ENCODE measurements at places on chromosomes 7 and 10.

GRCh38 chr7:37921876-37922275 is 1.4 kb downstream of the EPDR1 start:
- DNase-seq: no peak

DNA sequence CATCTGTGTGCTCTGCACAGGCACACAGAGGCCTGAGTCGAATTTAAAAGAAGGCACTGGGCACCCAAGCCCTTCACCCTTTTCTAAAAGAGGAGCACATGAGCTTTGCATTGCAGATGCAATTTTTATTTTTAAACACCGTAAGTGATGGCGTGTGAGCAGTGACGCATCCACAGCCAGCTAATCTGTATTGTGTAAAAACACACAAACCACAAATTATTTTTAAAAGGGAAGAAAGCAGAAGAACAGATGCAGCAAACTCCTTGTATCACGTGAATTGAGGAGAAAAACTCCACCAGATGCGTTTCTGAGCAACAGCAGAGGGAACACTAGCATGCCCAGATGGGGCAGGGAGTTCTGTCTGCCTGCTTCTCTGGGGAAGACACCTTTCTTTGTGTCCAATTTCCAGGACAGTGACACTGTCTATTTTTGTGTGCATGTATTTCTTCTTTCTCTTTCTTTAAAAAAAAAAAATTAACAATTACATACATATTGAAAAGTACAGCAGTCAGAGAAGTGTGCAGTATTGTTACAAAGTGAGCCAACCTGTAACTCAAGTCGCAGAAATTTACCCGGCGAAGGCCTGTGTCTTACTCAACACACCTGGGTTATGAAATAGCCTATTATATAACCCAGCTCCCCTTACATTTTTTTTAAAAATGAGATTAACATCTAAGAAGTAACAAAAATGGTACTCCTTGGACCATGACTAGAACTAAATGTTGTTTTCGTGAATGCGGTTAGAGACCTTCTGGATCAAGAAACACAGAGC is 39.2 kb downstream of the EEPD1 start:
- no peak for DNase-seq

DNA sequence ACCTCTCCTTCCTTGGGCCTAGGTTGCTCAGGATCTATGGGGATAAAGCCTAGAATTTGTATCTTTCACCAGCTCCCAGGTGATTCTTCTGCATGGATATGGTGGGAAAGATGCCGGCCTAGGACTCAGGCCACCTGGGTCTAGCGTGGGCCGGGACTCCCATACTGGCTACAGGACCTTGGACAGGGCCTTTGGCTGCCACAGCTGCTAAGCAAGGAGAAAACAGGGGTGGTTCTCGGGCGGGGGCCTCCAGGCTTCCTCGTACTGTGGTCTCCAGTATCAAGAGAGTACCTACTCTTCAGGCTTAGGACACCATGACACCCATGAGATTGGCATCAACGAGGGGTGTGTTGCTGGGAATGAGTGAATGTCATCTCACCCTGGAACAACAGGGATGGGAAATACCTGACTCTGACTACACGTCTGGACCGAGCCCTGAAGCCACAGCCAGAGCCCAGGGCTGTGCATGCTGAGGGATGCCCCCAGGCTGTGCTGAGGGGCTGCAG is 120.3 kb upstream of the ADAM12 start:
- DNase-seq: no peak

- DNase-seq: no peak
Measured at GRCh38 chr7:98826387-98826786, 43.4 kb downstream of the TMEM130 start.

DNA sequence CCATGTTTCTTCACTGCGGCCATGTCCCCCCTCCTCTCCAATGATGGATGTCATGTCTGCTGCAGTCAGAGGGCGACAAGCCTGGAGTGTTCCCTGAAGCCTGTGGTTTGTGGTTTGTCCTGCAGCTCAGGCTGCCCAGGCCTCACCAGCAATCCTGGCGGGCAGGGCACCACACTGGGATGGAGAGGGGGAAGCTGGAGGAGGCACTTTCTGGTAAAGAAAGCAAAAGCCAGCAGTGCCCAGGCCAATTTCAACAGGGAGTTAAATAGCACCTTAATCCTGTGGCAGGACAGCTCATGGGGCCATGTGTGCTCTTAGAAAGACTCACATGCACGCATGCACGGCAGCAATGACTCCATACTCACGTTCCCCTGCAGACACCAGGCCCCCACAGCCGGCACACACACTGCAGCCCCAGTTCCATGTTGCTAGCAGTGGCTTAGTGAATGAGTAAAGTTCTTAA is 158.3 kb downstream of the EGFR start:
- DNase-seq: no peak

DNA sequence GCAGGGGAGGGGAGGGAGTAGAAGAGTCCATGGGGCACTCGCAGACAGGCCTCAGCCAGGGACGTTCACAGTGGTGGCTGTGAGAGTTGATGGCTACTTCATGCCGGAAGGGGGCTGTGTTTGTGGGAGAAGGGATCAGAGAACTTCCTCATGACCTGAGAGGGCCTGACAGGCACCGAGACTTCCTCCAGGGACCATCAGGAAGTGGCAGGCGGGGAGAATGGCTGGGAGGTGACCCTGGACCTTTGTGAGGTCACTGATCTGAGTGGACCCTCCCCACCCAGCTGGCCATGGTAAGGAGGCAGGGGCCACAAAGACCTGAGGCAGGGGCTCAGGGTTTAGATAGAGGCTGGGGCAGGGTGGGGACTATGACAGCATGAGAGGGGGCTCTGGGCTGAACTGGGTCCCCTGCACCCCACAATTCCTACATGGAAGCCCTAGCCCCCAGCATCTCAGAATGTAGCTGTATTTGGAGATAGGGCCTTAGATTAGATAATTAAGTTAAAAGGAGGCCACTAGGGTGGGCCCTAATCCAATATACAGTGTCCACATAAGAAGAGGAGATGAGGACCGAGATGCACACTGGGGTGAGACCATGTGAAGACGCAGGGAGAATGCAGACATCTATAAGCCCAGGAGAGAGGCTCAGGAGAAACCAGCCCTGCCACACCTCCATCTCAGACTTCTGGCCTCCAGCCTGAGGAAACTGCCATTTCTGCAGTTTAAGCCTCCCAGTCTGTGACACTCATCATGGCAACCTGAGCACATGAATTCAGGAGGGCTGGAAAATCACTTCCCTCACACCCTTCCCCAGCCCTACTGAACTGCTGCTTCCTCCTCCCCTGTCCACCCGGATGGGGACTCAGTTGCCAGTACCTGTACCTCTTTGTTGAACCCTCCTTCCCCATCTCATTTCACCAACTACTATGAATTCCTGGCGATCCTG is 273.9 kb upstream of the ZNF32 start:
- DNase-seq: no peak

- no peak for DNase-seq
Measured at GRCh38 chr10:104076743-104077160, 8.9 kb downstream of the COL17A1 start.

DNA sequence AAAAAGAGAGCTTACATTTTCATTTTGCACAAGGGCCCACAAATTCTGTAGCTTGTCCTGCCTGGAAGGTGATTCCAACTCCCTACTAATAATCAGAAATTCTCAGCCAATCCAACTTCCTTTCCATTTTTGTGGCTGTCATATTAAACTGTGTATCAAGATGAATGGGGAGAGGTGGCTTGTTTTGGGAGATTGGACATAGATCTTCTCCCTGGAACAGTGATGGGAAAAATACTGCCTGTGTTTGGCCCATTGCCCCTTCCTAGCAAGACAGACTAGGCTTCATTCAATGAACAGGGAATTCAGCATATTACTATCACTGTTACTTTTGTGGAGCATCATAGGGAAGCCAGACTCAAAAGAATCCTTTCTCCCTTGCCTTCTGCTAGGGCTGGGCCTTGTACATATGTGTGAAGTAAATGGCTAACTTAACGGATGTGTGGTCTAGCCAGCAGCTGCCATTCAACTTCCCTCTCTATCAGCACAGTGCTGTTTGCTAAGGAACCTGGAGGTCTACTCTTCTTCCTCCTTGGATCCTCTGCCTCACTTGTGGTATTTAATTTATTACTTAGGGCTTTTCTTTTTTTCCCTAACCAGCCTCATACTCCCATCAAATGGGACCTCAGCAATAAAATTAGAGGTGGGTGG is 326.0 kb downstream of the BICC1 start:
- no peak for DNase-seq

- no peak for DNase-seq
Measured at GRCh38 chr7:88449410-88449809, 142.7 kb upstream of the STEAP4 start.

- DNase-seq: no peak
Measured at GRCh38 chr10:62348029-62348428, 26.1 kb upstream of the ZNF365 start.

DNA sequence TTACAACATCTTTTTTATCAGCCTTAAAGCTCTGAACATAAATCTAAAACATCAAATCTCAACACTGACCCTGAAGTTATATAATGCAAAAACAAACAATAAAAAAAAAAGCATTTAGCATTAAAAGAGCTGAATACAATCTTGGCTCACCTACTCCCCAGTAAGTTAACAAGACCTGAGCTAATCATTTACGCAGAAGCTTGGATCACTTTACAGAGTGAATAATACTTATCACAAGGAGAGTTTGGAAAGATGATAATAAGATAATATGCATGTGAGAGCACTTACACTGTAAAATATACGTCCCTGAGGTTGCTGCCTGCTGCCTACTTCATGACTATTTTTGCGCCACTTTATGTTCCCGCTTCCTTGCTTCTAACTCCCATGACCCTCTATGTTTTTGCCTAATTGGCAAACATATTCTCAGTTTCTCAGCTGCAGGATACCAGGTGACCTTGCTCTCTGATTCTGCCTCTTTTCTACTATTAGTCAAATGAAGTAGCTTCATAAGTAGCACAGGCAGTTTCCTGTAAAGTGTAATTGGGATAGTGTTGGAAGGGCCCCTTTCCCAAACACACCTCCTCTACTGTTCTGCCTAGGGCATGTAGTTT is 333.6 kb downstream of the LRRTM3 start:
- no peak for DNase-seq

DNA sequence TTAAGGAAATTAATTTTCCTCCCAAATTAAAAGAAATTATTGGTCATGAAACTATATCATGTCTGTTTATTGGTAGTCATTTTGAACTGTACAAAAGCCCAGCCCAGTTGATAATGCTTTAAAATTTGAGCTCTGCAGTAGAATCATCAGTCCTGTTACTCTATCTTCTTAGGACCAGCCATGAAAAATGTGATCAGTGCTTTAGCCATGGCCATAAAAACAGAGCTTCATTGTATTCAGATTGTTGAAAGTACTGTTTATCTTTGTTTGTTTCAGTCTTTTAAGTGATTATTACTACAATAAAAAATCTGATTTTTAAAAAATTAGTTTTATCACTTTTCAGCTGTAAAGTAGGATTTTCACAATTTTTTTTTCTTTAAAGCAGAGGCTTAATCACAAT is 13.7 kb upstream of the TFAM start:
- DNase-seq: no peak

DNA sequence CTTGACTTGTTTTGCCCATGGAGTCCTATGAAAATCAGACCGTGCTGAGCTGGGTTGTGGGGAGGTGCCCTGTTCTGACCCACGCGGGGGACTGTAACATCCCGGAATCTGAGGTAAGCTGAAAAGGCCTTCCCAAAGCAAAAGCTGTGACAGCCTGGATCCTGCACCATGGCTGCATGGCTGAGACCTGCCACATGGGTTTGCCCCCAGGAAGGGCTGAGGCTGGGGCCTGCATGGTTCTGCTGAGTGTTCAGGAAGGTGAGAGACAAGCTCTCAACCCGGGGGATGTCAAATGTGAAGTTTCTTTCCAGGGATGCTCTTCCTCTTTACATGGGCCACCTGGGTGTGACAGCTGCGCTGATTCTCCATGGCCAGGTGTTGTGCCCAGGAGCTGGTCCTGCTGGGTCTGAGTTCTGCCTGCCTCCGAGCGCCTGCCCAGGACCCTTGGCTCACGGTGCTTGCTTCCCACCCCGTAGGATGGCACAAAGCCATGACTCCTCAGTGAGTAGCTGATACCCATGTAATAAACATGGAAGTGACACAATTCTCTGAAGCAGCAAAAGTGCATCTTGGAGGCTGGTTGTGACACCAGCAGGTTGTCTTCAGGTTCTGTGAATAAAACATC is 58.3 kb downstream of the VIPR2 start:
- no peak for DNase-seq

- no peak for DNase-seq
Measured at GRCh38 chr10:130218936-130219335, 82.7 kb downstream of the GLRX3 start.

- DNase-seq: no peak
Measured at GRCh38 chr7:54846273-54846672, 87.3 kb upstream of the SEC61G start.

DNA sequence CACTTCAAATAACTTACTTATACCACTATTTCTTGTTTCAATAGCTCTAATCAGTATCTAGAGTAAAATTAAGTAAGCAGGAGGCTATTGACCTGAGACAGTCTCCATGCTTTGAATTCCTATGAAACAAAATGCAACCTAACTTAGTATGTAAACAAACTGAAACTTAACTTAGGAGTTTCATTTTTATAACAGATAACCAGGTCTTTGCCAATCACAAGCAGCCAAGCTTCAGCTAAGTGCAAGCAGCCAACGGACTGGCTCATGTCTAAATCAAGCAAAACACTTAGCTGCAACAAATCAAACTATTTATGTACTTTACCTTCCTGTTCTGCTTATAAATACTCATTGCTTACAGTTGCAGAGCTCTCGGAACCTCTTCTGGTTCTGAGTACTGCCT is 4.4 kb upstream of the GSTK1 start:
- DNase-seq: no peak

GRCh38 chr10:132579027-132579859 is 41.7 kb downstream of the INPP5A start:
- DNase-seq: no peak

GRCh38 chr7:5598769-5599371 is 175.2 kb upstream of the TNRC18 start:
- DNase-seq: no peak

- no peak for DNase-seq
Measured at GRCh38 chr7:112288301-112288700, 81.8 kb downstream of the ZNF277 start.

DNA sequence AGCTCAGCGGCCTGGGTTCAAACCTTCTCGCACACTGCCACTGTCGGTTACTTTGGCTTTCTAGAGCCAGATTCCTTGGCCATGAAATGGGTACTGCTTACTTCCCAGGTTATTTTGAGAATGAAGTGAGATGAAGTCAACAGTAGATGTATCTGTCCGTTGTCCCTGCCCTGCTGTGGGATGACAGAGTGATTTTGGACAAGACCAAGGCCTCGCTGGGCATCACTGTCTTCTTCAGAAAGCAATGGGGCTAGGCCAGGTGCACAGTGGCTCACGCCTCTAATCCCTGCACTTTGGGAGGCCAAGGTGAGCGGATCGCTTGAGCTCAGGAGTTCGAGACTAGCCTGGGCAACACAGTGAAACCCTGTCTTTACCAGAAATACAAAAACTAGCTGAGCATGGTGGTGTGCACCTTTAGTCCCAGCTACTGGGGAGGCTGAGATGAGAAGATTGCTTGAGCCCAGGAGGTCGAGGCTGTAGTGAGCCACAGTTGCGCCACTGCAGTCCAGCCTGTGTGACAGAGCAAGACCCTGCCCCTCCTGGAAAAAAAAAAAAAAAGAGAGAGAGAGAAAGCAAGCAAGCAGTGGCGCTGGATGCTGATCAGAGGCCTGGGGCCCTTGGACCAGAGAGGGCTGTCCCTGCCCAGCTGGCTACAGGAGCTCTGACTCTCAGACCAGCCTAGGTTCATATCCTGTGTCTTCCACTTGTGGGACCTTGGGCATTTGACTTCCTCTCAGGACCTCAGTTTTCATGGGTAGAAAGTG is 25.8 kb downstream of the ZMIZ1 start:
- no peak for DNase-seq
